Caudate nucleus (tissue), 63 donors: ENCODE measurements at places on chromosomes 1 and 21.

DNA sequence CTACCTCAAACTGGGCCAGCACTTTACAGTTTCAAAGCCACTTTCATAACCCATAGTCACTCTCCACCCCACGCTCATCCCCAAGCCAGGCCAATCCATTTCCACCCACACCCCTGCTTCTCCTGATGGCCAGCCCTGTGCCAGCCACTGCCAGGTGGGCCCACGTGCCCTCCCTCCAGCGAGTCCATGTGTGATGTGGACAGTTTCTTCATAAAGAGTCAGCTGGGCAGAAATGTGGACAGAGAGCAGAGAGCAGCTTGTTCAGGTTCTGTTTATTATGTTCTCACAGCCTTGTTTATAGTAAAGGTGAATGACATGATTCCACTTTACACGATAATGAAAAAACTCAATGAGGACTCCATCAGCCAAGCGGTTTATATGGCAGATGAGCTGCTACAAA, 37.4 kb upstream of the RGS16 start:
- no peak for DNase-seq

GRCh38 chr1:72241397-72241796, 40.9 kb downstream of the NEGR1 start:
- no peak for DNase-seq

DNA sequence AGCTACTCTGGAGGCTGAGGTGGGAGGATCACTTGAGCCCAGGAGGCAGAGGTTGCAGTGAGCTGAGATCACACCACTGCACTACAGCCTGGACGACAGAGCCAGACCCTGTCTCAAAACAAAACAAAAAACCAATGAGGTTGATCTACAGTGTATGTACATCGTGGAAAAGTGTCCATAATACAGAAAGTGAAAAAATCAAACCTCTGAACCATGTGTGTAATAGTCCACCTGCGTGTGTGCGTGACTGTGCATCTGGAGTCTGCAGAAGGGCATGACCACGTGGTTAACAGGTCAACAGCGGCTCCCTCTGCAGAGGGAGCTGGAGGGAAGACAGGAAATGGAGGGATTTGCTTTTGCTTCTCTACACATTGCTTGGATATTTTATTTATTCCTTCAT, 32.4 kb upstream of the ENO1 start:
- DNase-seq = no peak

GRCh38 chr21:23955135-23955843, 1652.0 kb downstream of the MRPL39 start:
- no peak for DNase-seq

GRCh38 chr1:159483501-159483900, 44.0 kb downstream of the OR10J1 start:
- DNase-seq = no peak

- no peak for DNase-seq
Measured at GRCh38 chr1:217275655-217276398, 355.1 kb downstream of the GPATCH2 start.

GRCh38 chr1:53656747-53657530, 82.0 kb downstream of the GLIS1 start:
- no peak for DNase-seq

- DNase-seq = no peak
Measured at GRCh38 chr1:230408971-230409370, 17.2 kb downstream of the PGBD5 start.

- DNase-seq = no peak
Measured at GRCh38 chr1:212037900-212038299, 2.4 kb downstream of the DTL start.

DNA sequence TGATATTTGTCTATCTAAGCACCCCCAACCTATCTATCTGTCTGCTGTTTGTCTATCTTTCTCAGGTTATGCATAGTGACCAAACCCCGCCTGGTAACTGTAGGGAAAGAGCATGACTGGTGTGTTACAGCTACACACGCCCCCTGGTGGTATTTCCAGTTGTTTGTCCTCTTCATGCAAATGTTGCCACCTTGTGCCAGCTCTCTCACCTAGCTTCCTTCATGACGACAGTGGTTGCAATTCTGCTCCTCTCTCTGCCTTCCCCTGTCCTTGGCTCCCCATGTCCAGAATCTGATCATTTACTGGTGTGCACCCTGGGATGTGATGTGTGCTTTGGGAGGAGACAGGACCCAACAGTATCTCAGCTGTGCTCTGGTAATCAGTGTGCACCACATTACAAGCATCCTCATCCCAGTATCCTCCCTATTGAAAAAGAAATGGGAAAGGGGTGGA, 8.1 kb upstream of the INKA2 start:
- no peak for DNase-seq

GRCh38 chr1:53467391-53467790, 8.2 kb downstream of the DMRTB1 start:
- no peak for DNase-seq

GRCh38 chr21:36117286-36117741, 17.6 kb upstream of the CBR3 start:
- DNase-seq = no peak

DNA sequence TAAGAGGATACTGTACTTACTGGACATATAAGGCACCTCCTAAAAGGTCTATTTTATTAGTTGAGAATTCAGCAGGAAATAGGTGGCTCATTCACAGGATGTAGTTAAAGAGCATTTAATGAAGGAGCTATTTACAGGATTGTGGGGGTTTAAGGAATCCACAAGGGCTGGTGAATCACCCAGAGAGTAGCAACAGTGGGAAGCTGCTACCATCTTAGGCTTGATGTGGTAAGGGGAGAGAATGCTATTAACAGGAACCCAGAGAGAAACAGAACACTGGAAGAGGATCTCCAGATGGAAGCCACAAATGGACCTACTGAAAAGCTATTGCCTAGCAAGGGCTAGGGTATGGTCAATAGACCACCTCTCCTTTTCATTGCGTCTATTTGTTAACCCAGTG, 52.0 kb upstream of the COL11A1 start:
- DNase-seq = no peak

DNA sequence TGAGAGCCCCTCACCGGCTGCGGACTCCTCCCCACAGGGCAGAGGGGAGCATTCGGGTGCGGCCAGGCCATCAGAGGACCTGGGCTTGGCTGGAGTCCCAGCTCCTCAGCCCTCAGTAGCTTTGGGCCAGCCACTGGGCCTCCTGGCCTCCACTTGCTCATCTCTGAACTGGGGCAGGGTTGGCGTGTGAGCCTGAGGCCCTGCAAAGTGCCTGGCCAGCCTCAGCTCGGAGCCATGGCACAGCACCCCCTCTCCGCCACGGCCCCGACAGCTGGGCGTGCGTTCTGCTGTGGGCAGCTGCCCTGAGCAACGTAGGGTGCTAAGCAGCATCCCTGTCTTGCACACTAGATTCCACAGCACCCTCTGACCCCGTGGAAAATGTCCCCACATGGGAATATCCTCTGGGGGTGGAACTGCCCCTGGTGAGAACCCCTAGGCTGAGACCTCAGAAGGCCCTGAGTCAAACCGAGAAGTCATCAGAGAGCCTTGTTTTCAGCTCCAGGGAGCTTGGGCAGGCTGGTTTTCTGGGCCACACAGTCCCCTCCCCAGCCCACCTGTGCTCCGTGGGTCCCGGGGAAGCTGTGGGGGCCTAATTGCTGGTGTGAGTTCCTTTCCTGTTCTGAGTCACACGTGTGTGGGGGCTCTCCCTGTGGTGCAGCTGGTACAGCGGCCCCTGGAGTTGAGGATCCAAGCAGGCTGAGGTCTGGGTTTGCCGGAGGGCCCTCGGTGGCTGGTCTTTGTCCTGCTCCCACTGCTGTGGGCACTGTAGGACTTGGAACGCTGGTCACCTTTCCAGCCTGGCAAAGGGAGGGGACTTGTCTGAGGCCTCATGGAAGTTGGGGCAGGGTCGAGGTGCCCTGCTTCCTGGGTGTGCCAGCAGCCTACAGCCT, 24.5 kb downstream of the TP73 start:
- no peak for DNase-seq

DNA sequence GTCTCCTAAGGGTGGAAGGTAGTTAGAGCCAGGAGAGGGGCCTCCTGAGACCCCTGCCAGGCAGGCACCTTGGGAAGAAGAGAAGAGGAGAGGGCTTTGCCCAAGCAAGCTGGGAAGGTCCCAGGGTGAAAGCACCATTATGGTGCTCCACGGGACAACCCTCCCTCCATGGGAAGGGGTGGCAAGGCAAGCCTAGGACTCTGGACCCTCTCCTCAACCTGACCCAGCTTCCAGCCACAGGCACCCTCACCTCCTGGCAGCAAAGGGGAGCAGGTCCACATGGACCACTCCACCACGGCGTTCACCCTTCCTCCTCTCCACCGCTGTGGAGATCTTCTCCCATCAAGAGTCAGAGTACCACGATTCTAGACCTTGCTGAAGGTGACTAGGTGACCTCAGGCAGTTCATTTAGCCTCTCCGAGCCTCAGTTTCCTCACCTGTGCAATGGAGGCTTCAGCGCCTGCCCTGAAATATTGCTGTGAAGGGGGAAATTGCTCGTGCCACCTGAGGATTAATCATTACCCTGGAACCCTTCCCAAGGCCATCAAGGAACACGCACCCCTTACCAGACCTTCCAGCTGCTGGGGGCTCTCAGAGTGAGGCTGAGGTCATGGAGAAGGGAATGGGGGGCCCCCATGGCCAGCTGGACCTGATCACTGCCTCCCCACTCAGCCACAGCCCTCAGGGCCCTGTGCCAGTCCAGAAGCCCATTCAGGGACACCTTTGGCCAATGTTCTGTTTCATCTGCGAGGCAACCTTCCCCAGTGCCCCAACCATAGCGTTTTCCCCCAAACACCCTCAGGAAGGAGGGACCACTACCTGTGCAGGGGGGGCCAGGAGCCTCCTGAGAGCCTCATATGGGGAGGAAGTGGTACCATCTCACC, 1.6 kb downstream of the RAP1GAP start:
- no peak for DNase-seq

DNA sequence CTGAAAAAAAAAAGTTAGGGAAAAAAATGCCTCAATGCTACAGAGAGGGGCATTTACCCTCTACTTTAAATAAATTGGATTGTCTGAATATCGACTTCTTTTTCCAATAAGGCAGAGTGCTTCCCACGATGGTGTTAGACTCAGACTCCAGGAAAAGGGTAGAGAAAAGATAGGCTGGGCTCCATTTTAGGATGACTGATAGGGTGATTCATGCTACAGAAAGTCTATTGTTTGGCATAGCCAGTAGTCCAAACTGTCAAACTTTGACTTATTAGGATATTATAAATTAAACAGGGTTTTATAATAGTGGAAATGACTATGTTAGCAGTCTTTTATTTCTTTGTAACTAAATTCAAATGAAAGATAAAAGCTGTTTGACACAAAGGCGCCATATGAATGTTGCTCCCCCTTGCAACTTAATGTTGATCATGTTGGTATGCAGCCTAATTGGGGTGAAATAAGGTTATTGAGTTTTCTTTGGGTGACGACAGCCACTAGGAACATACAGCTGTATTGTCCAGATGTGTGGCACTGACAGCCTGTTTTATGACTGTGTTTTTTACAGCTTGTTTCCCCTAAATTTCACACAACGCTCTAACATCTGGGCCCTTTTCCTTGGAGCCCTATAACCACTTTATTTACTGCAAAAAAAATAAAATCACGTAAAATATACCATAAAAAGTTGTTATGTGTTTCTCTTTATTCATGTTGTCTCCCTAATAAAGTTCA, 69.3 kb downstream of the SPAG17 start:
- DNase-seq = no peak

GRCh38 chr1:53890522-53890941, 935 bp upstream of the YIPF1 start:
- no peak for DNase-seq

- DNase-seq = no peak
Measured at GRCh38 chr1:82813386-82813785, 1012.7 kb downstream of the ADGRL2 start.

DNA sequence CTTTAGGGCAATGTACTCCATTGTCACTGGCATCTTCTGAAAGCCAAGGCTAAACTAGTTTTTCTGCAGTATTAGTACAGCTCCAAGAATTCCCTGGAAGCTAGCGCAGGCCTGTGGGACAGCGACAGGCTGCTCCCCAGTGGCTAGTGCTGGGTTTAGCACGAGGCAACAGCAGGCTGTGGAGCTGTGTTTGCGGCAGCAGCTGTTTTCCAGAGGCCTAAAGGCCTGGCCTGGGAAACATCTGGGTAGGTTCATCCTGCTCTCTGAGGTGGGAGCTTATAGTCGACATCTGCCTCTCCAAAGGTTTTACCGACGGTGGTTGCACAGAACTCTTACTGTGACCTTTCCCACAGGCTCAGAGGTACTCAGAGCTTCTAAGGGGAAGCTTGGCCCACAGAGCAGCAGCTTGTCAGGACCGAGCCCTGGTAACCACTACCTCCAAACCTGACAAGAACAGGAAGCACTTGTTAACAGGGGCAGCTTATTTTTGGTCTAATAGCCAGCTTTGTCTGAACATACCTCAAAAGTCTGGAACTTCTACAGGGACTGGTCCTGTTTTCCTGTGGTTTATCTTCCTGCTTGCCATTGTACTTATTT, 17.2 kb downstream of the CC2D1B start:
- DNase-seq = peak; percentile 13

GRCh38 chr1:56978819-56979218, 13.0 kb upstream of the C8B start:
- DNase-seq = no peak

DNA sequence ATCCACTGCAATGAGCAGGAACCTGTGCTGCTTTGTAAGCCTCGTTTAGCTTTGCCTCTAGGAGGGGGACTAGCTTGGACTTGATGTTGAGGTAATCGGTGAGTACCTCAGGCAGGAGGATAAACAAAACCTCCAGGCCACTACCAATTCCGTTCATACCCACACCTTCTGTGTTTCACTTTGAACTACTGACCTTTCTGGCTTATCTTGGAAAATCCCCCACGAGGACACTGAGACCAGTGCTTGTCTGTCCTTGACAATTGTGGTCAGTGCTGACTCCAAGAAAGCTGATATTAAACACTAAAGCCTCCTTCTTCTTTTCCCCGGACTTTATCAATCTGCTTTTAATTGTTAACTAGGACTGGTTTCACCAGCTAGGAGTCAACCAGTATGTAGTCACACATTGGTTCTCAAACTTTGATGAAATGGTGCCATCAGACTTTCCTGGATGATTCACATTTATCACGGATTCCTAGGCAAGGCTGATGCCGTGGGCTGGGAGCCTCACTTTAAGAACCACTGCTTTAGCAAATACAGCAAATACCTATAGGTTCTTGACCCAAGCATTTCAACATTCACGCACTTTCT, 52.7 kb downstream of the TGFB2 start:
- DNase-seq = no peak

DNA sequence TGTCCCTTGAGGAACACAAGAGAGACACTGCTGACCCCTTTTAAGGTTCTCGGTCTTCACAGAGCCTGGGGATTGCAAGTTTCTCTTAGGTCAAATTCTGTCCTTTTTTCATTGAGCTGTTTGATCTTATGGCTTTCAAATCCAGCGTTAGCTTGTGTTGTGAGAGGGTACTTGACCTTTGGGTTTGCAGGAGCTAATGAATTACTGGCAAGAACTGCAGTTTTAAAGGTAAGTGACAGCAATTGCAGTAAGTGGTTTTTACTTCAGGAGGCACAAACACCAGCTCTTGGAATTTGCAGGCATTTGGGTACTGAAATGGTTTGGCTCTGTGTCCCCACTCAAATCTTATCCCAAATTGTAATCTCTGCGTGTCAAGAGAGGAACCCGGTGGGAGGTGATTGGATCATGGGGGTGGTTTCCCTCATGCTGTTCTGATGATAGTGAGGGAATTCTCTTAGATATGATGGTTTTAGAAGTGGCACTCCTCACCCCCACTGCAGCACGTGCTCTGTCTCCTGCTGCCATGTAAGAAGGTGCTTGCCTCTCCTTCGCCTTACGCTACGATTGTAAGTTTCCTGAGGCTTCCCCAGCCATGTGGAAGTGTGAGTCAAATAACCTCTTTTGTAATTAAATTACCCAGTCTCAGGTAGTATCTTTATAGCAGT, 134.5 kb upstream of the LYPLAL1 start:
- no peak for DNase-seq

- no peak for DNase-seq
Measured at GRCh38 chr1:51070011-51070410, 32.0 kb upstream of the C1orf185 start.
